Mesendoderm (in vitro differentiated cells): ENCODE measurements at places on chromosomes 12 and 14.

DNA sequence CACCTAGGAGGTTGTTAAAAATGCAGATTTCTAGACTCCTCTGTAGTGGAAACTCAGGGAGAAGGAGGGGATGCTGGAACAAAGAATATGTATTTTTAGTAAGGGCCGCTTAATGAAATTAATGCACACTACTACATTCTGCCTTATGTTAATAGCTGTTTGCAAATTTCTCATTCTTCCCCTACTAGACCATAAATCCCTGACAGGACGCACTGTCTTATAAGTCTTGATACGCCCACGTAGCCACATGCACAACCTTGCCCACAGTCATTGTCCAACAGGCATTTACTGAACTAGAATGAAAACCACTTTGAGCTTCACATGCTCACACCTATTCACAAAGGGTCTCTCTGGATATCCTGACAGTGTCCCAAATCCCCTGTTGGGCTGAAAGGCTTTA is 10.5 kb downstream of the KRT2 start:
- no peak overlapping the region for H3K4me3 ChIP-seq
- H3K27me3 ChIP-seq, result no peaks in the 10 kb centered on the region
- no peak overlapping the region for H3K27ac ChIP-seq
- no peaks in the 10 kb centered on the region for H3K36me3 ChIP-seq

GRCh38 chr14:92934196-92935085 is 11.5 kb downstream of the CHGA start:
- no peak overlapping the region for H3K4me3 ChIP-seq
- no peaks in the 10 kb centered on the region for H3K4me1 ChIP-seq
- H3K27me3 ChIP-seq, result no peaks in the 10 kb centered on the region
- H3K27ac ChIP-seq, result no peak overlapping the region
- no peaks in the 10 kb centered on the region for H3K36me3 ChIP-seq

DNA sequence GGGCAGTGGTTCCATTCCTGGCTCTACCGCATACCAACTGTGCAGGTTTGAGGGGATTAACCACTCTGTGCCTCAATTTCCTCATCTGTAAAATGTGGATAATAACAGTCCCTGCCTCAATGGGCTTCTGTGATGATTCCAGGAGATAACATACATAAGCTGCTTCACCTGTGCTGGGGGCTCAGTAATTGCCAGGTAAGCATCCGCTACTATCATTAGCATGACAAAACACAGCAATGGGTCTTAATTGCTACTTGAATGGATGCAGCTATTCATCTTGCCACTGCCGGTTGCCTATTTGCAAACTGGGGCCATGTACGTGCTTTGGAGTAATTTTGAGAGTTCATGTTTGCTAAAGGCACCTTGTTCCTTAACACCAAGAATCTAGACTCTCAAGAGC is 132.6 kb downstream of the TMEM132D start:
- no peak overlapping the region for H3K4me3 ChIP-seq
- peak; percentile 74 for DNase-seq
- H3K27ac ChIP-seq, result peak overlapping the region; percentile 11
- H3K27me3 ChIP-seq, result no peaks in the 10 kb centered on the region
- H3K4me1 ChIP-seq, result peaks cover 4% of the 10 kb centered on the region

- peak; percentile 74 for DNase-seq
- H3K27ac ChIP-seq, result no peak overlapping the region
- H3K36me3 ChIP-seq, result no peaks in the 10 kb centered on the region
- H3K27me3 ChIP-seq, result no peaks in the 10 kb centered on the region
- H3K4me1 ChIP-seq, result no peaks in the 10 kb centered on the region
- no peak overlapping the region for H3K4me3 ChIP-seq
Measured at GRCh38 chr14:49240383-49240782, 345.8 kb downstream of the RPS29 start.

DNA sequence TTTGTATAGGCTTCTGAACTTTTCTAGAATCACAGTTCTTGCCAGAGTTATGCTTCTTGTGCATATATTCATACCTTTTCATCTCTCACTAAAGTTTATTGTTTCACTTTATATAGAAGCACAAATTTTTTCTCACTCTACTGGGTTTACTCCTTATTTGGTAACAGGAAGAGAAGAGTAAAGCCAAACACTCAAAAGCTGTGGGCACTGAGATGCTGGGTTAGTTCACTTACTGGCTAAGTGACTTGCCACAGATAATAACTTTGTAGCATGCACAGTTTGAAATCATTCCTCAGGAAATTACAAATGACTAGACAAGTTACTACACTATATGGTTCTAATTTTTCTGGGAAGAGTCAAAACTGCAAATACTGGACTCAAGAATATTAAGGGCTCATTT is 7.8 kb downstream of the HIGD1C start:
- H3K27me3 ChIP-seq, result no peaks in the 10 kb centered on the region
- DNase-seq, result no peak
- no peaks in the 10 kb centered on the region for H3K4me1 ChIP-seq
- no peak overlapping the region for H3K27ac ChIP-seq
- no peaks in the 10 kb centered on the region for H3K36me3 ChIP-seq
- H3K4me3 ChIP-seq, result no peak overlapping the region

GRCh38 chr14:24364841-24365240 is 3.1 kb upstream of the NFATC4 start:
- no peak for DNase-seq
- H3K4me3 ChIP-seq, result no peak overlapping the region
- H3K27me3 ChIP-seq, result no peaks in the 10 kb centered on the region
- peaks cover 5% of the 10 kb centered on the region for H3K4me1 ChIP-seq
- H3K27ac ChIP-seq, result no peak overlapping the region

- no peaks in the 10 kb centered on the region for H3K36me3 ChIP-seq
- peak; percentile 70 for DNase-seq
- peaks cover 12% of the 10 kb centered on the region for H3K27me3 ChIP-seq
- peak overlapping the region; percentile 48 for H3K4me3 ChIP-seq
- peaks cover 2% of the 10 kb centered on the region for H3K4me1 ChIP-seq
- H3K27ac ChIP-seq, result no peak overlapping the region
Measured at GRCh38 chr12:85279449-85280164, 413 bp upstream of the ALX1 start.

GRCh38 chr14:105855246-105855892 is 329.0 kb downstream of the TMEM121 start:
- H3K36me3 ChIP-seq, result no peaks in the 10 kb centered on the region
- no peak for DNase-seq
- H3K4me3 ChIP-seq, result no peak overlapping the region
- no peak overlapping the region for H3K27ac ChIP-seq
- no peaks in the 10 kb centered on the region for H3K27me3 ChIP-seq

GRCh38 chr14:101219896-101220703 is 316.6 kb upstream of the RTL1 start:
- H3K4me3 ChIP-seq, result no peak overlapping the region
- H3K36me3 ChIP-seq, result no peaks in the 10 kb centered on the region
- H3K4me1 ChIP-seq, result no peaks in the 10 kb centered on the region
- no peaks in the 10 kb centered on the region for H3K27me3 ChIP-seq
- no peak for DNase-seq

GRCh38 chr14:69443296-69443805 is 41.2 kb upstream of the PLEKHD1 start:
- no peak for DNase-seq
- no peaks in the 10 kb centered on the region for H3K27me3 ChIP-seq
- no peak overlapping the region for H3K27ac ChIP-seq
- H3K36me3 ChIP-seq, result no peaks in the 10 kb centered on the region
- no peak overlapping the region for H3K4me3 ChIP-seq

DNA sequence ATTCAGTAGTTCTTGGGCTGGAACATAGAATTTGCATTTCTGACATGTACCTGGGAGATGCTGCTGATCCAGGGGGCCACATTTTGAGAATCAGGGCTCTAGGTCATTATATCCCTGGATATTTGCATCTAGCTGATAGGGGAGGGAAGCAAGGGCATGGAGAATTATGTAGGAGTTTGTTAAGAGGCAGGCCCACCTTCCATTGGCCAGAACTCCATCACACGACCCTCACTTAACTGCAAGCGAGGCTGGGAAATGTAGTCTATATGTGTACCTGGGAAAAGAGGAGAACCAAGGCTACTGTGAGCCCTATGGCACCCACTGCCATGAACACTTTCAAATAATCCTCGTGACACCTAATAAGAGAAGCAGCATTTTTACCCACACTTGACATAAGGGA is 657.6 kb downstream of the MED13L start:
- no peak overlapping the region for H3K27ac ChIP-seq
- no peaks in the 10 kb centered on the region for H3K4me1 ChIP-seq
- H3K4me3 ChIP-seq, result no peak overlapping the region
- peak; percentile 65 for DNase-seq

GRCh38 chr12:32115404-32116104 is 8.9 kb downstream of the BICD1 start:
- H3K4me3 ChIP-seq, result no peak overlapping the region
- H3K36me3 ChIP-seq, result no peaks in the 10 kb centered on the region
- H3K4me1 ChIP-seq, result peaks cover 3% of the 10 kb centered on the region
- no peaks in the 10 kb centered on the region for H3K27me3 ChIP-seq

- H3K27ac ChIP-seq, result no peak overlapping the region
- no peaks in the 10 kb centered on the region for H3K27me3 ChIP-seq
- H3K4me3 ChIP-seq, result no peak overlapping the region
- DNase-seq, result no peak
Measured at GRCh38 chr12:131640525-131640924, 70.4 kb upstream of the SFSWAP start.

DNA sequence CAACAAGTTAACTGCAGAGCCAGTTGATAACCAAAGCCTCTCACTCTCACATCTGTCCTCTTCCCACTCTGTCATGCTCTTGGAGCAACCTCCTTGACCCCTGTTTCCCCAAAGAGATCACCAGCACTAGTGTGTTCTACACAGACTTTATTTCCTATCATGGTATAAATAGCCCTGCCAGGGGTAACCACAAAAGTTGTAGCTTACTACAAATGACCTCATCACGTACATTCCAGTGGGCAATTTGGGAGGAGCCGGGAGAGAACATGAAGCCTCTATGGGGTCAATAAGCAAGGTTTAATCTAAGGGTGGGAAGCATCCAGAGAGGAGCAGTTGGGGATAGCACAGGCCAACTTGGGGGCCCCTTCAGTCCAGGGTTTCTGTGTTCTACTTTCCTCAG is 186.5 kb downstream of the KCNA5 start:
- H3K36me3 ChIP-seq, result no peaks in the 10 kb centered on the region
- H3K4me1 ChIP-seq, result no peaks in the 10 kb centered on the region
- no peak overlapping the region for H3K4me3 ChIP-seq
- H3K27ac ChIP-seq, result no peak overlapping the region

DNA sequence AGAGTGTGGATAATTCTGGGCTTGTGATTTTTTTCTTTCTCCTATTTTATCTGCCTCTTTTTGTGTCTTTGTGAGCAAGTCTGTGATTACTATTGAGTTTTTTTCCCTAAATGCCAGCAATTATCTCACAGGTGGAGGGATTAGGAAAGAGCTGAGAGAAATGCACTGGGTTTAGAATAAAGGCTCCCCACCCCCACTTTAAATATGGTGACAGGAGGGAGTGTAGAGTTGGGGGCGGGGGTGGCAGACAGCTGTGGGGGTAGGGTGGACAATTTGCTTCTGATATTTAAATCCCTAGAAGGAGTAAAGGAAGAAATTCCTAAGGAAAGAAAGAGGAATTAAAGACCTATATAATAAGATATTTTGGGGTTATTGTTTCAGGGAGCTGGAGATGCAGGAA is 145.9 kb downstream of the NRXN3 start:
- H3K36me3 ChIP-seq, result no peaks in the 10 kb centered on the region
- no peaks in the 10 kb centered on the region for H3K27me3 ChIP-seq
- H3K4me3 ChIP-seq, result no peak overlapping the region
- H3K4me1 ChIP-seq, result peaks cover 30% of the 10 kb centered on the region
- DNase-seq, result peak; percentile 67
- no peak overlapping the region for H3K27ac ChIP-seq

GRCh38 chr12:107497231-107497630 is 188.4 kb upstream of the PWP1 start:
- no peaks in the 10 kb centered on the region for H3K4me1 ChIP-seq
- H3K36me3 ChIP-seq, result no peaks in the 10 kb centered on the region
- no peak for DNase-seq
- H3K4me3 ChIP-seq, result no peak overlapping the region

DNA sequence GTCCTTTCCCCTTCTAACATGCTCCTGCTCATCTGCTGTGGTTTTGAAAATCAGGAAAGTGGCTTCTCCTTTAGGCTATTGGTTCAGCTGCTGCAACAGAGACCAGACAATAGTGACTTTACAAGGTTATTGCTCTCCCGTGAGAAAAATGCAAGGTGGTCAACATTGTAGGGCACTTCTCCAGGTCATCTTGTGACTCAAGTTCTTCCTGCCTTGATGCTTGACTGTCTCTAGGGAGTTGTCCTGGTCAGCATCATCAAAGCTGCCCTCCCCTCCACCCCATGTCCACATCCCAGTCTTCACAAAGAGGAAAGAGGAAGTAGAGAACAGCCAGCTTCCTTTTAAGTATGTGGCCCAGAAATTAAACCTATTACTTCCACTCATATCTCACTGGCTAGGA is 3.9 kb upstream of the TMEM63C start:
- no peak overlapping the region for H3K27ac ChIP-seq
- H3K27me3 ChIP-seq, result no peaks in the 10 kb centered on the region
- no peaks in the 10 kb centered on the region for H3K36me3 ChIP-seq
- DNase-seq, result no peak
- no peaks in the 10 kb centered on the region for H3K4me1 ChIP-seq
- no peak overlapping the region for H3K4me3 ChIP-seq
